ENCODE measurements at places on chromosomes 3 and 15.

DNA sequence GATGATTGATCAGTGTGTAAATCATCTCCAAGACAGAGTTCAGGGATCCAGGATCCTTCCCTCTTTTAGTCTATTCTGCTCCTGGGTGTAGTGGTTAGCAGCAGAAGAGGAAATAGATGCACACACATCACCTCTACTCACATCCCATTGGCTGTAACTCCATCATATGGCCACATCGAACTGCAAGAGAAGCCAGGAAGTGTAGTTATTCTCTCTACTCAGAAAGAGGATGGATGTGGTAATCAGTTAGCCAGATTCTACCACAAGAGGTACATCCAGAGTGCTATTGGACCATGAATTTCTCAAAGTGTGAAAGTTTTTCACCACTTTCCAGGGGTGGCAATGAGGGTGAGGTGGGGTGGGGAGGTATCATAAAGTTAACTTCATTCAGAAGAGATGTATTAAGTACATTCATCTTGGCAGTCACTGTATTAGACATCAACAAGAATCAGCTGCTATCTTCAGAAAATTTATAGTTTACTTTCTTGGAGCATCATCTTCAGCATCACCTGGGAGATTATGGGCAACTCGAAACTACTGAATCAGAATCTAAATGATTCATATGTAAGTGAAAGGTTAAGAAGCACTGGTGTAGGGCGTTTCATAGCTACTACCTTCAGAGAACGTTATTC is 60.6 kb upstream of the GAP43 start:
- DNase-seq = no peak

DNA sequence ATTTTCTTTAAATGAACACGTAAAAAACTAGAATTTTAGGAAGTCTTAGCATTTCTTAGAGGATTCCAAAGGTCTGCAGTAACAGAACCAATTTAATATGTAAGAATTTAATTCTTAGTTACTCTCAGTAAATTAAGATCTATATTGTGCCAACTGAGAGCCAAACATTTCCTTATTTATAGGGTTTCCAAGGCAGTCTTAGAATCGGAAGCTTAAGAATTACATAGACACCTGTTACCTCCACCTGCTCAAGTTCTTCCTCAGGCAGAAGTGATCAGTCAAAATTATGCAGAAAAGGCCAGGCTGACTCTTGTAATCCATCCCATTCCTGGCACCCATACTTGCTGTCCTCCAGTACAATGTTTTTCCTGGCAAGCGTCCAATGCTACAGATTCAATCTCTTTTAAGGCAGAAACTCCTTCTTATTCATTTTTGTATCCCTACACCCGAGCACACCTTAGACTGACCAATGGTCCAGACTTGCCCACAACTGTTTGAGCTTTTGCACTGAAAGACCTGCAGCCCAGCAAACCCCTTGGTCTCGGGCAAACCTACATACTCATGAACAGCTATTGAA is 64.3 kb downstream of the NCEH1 start:
- DNase-seq = no peak

DNA sequence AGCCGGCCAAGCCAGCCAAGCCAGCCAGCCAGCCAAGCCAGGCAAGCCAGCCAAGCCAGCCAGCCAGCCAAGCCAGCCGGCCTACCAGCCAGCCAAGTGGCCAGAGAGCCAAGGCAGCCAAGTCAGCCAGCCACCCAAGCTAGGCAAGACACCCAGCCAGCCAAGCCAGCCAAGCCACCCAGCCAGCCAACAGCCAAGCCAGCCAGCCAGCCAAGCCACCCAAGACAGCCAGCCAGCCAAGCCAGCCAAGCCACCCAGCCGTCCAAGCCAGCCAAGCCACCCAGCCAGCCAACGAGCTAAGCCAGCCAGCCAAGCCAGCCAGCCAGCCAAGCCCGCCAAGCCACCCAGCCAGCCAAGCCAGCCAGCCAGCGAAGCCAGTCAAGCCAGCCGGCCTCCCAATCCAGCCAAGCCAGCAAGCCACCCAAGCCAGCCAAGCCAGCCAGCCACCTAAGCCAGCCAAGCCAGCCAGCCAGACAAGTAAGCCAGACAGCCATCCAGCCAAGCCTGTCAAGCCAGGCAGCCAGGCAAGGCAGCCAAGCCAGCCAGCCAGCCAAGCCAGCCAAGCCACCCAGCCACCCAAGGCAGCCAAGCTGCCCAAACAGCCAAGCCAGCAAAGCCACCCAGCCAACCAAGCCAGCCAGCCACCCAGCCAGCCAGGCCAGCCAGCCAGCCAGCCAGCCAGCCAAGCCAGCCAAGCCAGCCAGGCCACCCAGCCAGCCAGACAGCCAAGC is 200.5 kb downstream of the GOLGA6L6 start:
- peak; percentile 100 for DNase-seq

DNA sequence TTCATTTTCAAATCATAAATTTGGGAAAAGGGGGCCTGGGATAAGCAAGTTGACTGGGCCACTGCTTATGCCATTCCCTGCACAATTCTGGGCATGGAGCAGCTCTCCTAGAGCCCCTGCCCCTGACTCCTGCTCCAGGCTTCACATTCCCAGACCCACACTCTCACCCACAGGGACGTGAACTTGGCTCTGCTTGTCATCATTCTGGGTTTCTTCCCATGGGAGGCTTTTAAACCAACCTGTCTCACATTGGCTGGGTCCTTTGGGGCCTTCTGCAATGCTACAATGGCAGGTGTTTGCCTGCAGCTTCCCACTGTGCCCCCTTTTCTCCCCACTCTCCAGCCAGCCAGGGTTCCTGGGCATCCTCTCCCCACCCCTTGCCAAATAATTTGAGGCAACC is 49.1 kb downstream of the CYP19A1 start:
- DNase-seq = no peak

- no peak for DNase-seq
Measured at GRCh38 chr3:32392536-32393302, 1.1 kb downstream of the CMTM7 start.

DNA sequence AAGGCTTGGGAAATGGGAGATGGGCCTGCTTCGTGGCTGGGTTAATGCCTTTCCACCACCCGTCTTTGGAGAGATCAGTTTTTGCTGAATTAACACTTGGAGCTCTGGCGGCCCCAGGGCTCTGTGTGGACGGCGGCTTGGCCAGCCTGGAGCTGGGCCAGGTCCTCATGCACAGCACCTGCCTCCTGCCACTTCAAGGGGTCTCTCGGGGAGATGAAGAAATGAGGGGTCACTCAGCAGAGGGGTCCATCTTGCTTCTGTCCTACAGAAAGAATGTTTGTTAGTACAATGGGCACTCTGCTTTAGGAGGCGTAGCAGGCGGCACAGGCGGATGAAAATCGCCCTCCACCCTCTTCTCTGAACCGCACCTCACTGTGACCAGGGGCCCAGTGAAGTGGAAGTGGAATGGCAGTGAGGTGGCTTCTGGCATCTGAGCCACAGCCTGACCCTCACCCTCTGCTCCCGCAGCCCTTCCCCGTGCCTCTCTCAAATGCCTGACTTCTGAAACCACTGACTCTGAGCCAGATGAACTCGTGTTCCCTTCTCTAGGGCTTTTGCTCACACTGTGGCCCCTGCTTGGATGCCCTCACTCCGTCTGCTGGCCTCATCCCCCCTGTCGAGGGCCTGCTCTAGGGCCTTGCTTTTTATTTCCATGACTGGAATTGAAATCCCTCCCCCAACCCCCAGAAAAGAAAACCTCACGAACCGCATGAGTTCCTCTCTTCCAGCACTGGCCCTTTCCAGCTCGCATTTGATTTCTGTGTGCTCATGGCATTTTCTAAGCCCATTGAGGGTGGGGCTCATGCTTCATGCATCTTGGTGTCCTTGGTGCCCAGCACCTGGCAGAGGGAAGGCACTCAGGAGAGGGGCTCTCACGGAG is 42.2 kb downstream of the CHDH start:
- DNase-seq = no peak

GRCh38 chr3:52171514-52172261 is 17.5 kb upstream of the POC1A start:
- no peak for DNase-seq

DNA sequence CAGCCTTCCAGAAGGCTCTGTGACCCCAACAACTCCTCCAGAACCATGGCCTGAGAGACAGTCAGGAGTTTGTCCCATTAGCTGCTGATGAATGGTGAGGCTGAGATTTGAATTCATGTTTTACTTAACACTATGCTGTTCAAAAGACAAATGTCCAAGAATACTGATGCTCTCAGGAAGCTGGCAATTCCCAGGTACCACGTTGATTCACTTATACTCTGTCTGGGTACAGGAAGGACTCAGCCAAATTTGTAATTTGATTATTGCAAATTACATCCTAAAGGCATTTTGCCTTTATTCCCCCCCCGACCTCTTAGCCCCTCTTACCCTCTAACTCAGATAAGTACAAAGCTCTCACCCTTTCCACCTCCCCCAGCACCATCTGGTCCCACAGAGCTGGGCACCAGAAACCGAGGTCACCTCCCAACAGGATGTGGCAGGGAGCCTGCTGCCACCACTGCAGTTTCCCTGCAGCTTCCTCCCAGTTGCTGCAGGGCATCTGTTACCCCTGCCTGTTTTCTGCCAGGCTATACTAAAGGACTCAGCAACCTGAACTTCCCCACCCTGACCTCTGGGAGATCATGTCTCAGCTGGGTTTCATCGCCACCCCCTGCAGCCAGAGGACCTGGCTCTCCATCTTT is 33.6 kb downstream of the EAF1 start:
- DNase-seq = no peak

DNA sequence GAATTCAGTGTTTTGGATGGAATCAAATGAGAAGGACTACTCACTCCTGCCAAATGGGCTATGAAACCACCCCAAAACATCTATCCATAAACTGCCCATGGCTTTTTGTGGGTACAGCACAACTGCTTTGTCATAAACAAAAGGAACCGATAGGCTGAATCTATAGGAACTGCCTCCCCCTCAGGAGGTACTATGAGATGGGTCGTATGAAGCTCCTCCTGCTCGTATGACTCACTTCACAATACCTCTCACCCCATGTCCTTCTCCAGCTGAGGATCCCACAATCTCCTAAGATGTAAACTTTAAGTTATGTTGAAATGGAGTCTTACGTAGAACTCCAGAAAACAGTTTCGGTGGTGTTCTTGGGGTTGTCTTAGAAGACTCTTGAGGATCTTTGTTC is 129.9 kb upstream of the SAMMSON start:
- DNase-seq = no peak

All from osteocyte (in vitro differentiated cells).